Heart left ventricle (tissue), 16 donors: ENCODE measurements at places on chromosomes 12 and 14. TPM values are rescaled to one million over a fixed set of nuclear protein-coding genes. Genes with fewer than 3 reads are reported as not detected.

Gene RPS6KA5
- polyA plus RNA-seq: 0.72 TPM

Gene SSTR1
- polyA plus RNA-seq: 0.44 TPM

Gene SLCO1B1
- not detected for polyA plus RNA-seq

Gene ADSS1
- 64.7 TPM for polyA plus RNA-seq

Gene ANO2
- 6.8 TPM for polyA plus RNA-seq

Gene NINJ2
- 4.2 TPM for polyA plus RNA-seq

Gene MBIP
- polyA plus RNA-seq: 5.2 TPM

Gene KLRC4
- not detected for polyA plus RNA-seq

Gene TCL1A
- polyA plus RNA-seq: 0.26 TPM

Gene DEPDC4
- polyA plus RNA-seq: 1.1 TPM

Gene SLC4A8
- polyA plus RNA-seq: 0.07 TPM

Gene NGDN
- 43.4 TPM for polyA plus RNA-seq

Gene CLECL1
- polyA plus RNA-seq: not detected

Gene VTI1B
- 79.8 TPM for polyA plus RNA-seq

Gene ITGA5
- polyA plus RNA-seq: 33.2 TPM

Gene CACNA2D4
- polyA plus RNA-seq: 1.8 TPM

Gene SCYL2
- polyA plus RNA-seq: 21.7 TPM

Gene RNF10
- 247 TPM for polyA plus RNA-seq

Gene KRT72
- not detected for polyA plus RNA-seq

Gene PRR4
- 2.9 TPM for polyA plus RNA-seq

Gene CBLN3
- polyA plus RNA-seq: 0.72 TPM

Gene PTHLH
- polyA plus RNA-seq: 0.53 TPM

Gene FLRT2
- 1.6 TPM for polyA plus RNA-seq

Gene IFI27L2
- 68.9 TPM for polyA plus RNA-seq

Gene GNG2
- polyA plus RNA-seq: 3.7 TPM

Gene SSPN
- polyA plus RNA-seq: 18.2 TPM

Gene TAS2R14
- polyA plus RNA-seq: 0.95 TPM

Gene NFATC4
- polyA plus RNA-seq: 23.0 TPM

Gene TSPAN19
- polyA plus RNA-seq: 0.11 TPM

Gene TNFAIP2
- polyA plus RNA-seq: 53.6 TPM

Gene BCL2L2
- 52.9 TPM for polyA plus RNA-seq

Gene PLEKHD1
- 0.04 TPM for polyA plus RNA-seq

Gene AMIGO2
- 1.4 TPM for polyA plus RNA-seq

Gene TAS2R42
- not detected for polyA plus RNA-seq

Gene C12orf60
- polyA plus RNA-seq: 5.3 TPM

Gene CLEC1B
- not detected for polyA plus RNA-seq

Gene KRT2
- polyA plus RNA-seq: not detected

Gene NPAS3
- 0.46 TPM for polyA plus RNA-seq

Gene WNT1
- polyA plus RNA-seq: not detected

Gene SERPINA4
- polyA plus RNA-seq: not detected

Gene FAM181A
- not detected for polyA plus RNA-seq

Gene CFL2
- polyA plus RNA-seq: 381 TPM

Gene RABGGTA
- 26.3 TPM for polyA plus RNA-seq

Gene YLPM1
- polyA plus RNA-seq: 15.0 TPM

Gene CYP46A1
- polyA plus RNA-seq: 2.6 TPM

Gene KCNH3
- polyA plus RNA-seq: 0.42 TPM

Gene BCL11B
- 0.04 TPM for polyA plus RNA-seq

Gene FAM216A
- 8.7 TPM for polyA plus RNA-seq

Gene RPL36AL
- 328 TPM for polyA plus RNA-seq

Gene MYO1A
- polyA plus RNA-seq: not detected

Gene POTEM
- not detected for polyA plus RNA-seq

Gene ZNF385A
- polyA plus RNA-seq: 5.3 TPM

Gene SERPINA1
- 0.99 TPM for polyA plus RNA-seq

Gene NGB
- not detected for polyA plus RNA-seq

Gene RIMBP2
- not detected for polyA plus RNA-seq
